Endothelial cell (in vitro differentiated cells): ENCODE measurements at places on chromosomes 6 and 20.

DNA sequence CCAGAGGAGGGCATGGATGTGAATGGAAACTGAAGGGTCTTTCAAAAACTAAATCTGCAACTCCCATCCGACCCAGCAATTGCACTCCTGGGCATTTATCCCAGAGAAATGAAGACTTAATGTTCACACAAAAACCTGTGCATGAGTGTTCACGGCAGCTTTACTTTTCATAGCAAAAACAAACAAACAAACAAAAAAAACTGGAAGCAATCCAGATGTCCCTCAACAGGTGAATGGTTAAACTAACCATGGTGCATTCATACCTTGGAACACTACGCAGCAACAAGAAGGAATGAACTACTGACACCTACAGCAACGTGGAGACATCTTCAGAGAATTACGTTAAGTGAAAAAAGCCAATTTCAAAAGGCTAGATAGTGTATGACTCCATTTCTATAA, 32.2 kb downstream of the PMEPA1 start:
- H3K36me3 ChIP-seq, result peaks cover 28% of the 10 kb centered on the region
- DNase-seq, result no peak
- peak overlapping the region; percentile 54 for H3K4me3 ChIP-seq
- peaks cover 19% of the 10 kb centered on the region for H3K27me3 ChIP-seq
- peaks cover 69% of the 10 kb centered on the region for H3K4me1 ChIP-seq

DNA sequence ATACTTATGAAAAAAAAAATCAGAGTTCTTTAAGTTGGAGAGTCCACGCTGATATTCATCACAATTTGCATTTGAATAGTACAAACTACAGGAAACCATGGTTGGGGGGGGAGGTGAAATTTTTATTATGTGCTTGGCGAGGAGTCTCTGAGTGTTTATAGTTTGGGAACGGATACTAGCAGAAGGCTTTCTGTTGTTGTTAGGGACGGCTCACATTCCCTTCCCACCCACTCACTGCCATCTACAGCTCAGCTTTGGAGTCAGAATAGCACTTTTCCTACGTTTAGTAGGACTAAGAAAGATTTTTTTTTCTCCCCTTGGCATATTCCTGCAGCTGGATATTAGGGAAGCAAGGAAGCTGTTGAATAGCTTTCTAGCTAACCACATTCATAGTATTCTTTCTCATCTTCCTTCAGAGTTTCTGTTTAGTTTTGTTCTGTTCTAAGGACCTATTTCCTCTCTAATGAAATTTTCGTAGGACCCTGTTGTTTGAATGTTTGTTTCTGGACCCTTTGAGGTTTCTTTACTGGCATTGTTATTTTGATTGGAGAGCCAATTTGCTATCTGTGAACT, 235.1 kb upstream of the ZNF217 start:
- H3K27me3 ChIP-seq, result no peaks in the 10 kb centered on the region
- no peak for DNase-seq
- H3K36me3 ChIP-seq, result no peaks in the 10 kb centered on the region

DNA sequence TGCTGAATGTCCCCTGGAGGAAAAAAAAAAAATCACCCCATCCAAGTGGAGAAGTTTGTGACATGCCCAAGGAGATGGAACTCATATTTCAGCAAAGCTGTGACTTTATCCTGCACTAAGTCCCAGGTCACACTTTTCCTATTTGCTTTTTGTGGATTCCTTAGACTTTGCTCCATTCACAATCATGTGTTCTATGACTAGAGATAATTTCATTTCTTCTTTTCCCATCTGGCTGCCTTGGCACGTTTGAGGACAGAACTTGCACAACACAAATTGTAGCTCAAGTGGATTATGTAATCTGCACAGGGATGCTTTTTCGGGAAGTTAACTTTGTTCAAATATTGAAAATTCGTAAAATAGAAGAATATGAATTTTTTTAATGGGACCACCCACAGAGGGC, 100.7 kb upstream of the PTPN1 start:
- no peaks in the 10 kb centered on the region for H3K4me1 ChIP-seq
- H3K36me3 ChIP-seq, result no peaks in the 10 kb centered on the region
- no peak overlapping the region for H3K4me3 ChIP-seq

- no peaks in the 10 kb centered on the region for H3K36me3 ChIP-seq
- DNase-seq, result no peak
- H3K27ac ChIP-seq, result no peak overlapping the region
These were observed 3.5 kb downstream of the SCML4 start for GRCh38 chr6:107820338-107821261.

GRCh38 chr20:48187851-48188250, 402.6 kb upstream of the SULF2 start:
- H3K4me3 ChIP-seq, result no peak overlapping the region
- no peaks in the 10 kb centered on the region for H3K36me3 ChIP-seq
- no peak overlapping the region for H3K27ac ChIP-seq
- H3K4me1 ChIP-seq, result no peaks in the 10 kb centered on the region

DNA sequence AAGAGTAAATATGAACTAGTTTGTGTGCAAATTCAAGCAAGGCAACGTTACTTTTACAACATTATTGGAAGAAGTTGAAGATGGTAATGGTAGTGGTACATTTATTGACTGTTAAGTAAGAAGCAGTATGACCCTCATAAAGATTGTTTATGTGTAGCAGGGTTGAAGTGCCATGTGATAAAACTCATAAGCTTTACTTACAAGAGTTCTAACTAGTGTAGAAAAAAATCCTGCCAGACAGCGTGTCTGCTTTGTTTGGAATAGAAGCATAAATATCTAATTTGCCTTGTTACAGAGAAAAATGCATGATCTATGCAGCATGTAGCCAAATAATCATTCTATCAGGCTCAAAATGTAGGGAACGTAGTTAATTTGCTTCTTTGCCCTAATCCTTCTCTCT, 450.8 kb upstream of the SOX4 start:
- H3K4me3 ChIP-seq, result no peak overlapping the region
- peaks cover 5% of the 10 kb centered on the region for H3K4me1 ChIP-seq
- no peaks in the 10 kb centered on the region for H3K27me3 ChIP-seq
- no peak overlapping the region for H3K27ac ChIP-seq

DNA sequence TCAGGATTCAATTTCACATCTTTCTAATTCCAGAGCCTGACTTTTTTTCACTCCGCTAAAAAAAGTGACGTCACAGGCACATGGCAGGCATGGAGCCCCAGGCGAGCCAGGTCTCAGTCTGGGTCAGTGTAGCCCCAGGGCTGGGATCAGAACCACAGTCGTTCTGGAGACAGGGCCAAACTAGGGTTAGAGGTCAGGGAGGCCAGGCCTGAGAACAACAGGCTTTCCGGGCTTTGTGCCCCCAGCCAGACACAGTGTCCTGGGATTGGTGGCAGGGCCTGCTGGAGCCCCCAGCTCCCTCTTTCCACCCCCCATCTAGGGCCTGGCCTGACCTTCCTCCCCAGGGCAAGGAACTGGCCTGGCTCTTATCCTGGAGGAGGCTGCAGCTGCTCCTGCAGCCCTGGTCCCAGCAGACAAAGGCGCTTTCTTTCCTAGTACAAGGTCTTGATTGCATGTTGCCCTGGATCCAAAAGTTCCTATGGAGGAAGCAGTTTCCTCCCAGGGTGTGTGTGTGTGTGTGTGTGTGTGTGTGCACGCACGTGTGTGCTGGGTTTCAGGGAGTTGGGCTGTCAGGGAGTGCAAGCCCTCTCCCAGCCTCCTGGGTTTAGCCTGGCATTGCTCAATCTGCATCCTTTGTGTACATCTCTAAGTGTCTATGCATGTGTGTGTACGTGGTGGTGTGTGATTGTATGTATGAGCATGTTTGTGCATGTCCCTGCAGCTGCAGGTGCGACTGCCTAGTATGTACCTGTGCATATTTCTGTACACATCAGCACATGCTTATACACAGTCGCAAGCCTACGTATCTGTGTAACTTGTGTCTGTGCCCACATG, 26.5 kb upstream of the EMILIN3 start:
- no peak overlapping the region for H3K4me3 ChIP-seq
- peaks cover 3% of the 10 kb centered on the region for H3K4me1 ChIP-seq
- no peak overlapping the region for H3K27ac ChIP-seq
- no peaks in the 10 kb centered on the region for H3K36me3 ChIP-seq
- DNase-seq, result no peak

GRCh38 chr20:37804584-37805566, 98.1 kb upstream of the VSTM2L start:
- H3K27ac ChIP-seq, result no peak overlapping the region
- H3K4me3 ChIP-seq, result no peak overlapping the region
- peaks cover 32% of the 10 kb centered on the region for H3K4me1 ChIP-seq
- DNase-seq, result no peak
- H3K27me3 ChIP-seq, result no peaks in the 10 kb centered on the region
